ENCODE measurements at places on chromosomes 6 and 20.
A peak's percentile ranks its signal among the peaks of the same experiment; 100 is the strongest.

DNA sequence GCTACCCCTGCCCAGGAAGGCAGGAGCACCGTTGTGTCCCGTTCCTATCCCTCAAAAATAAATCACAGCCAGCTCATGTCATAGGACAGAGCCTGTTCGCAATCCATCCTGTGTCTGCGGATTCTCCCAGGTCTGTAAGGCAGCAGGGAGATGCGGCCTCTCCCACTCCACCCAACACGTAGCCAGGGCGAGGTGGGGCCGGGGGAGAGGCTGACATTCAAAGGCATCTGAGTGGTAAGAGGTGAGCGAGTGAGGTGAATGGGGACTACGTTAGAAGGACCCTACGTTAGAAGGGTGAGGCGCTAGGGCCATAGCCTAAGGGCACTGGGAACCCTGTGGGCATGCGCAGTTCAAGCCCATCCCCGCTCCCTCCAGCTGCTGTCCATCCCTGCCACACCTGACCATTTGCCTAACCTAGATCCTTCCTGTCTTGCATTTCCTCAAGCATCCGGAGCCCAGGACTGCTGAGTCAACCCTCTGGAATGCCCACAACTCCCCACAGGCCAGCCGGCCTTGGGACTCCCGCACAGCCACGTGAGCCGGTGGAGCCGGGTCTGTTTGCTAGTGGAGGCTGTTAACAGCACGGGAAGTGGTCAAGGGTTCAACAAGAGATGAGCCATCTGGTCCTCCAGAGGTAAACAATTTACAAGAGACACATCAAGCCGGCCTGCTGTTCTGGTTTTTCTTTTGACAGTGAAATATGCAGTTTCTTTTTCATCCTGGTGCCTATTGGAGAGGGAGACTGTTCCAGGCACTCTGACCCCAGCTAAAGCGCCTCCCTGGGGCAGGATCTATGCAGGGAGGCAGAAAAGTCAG is 45.9 kb downstream of the RIPOR3 start:
- DNase-seq, result peak; percentile 89

DNA sequence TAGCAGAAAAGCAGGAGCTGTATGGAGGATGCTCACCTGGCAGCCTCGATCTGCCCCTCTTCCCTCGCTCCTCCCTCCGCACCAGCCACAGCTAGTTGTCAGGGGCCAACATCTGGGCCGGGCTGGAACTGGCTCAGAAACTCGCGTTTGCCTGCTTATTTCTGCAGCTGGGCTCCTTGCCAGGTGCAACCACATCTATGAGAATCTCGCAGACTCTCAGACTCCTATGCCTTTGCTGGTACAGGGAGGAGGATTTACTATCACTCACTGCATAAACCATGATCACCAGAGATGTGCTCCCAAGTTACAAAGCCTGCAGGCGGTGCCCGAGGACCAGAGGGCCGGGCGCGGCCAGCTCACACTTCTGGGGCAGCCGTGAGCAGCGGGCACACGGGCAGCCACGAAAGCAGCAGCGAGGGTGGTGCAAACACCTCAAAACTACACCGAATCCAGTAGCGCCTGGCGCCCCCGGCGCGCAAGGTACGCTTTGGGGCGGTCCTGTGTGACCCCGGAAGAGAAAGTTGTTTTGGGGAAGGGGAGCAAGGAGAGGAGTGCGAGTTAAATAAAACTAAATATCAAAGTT is 577 bp upstream of the LRRC1 start:
- DNase-seq, result peak; percentile 83

DNA sequence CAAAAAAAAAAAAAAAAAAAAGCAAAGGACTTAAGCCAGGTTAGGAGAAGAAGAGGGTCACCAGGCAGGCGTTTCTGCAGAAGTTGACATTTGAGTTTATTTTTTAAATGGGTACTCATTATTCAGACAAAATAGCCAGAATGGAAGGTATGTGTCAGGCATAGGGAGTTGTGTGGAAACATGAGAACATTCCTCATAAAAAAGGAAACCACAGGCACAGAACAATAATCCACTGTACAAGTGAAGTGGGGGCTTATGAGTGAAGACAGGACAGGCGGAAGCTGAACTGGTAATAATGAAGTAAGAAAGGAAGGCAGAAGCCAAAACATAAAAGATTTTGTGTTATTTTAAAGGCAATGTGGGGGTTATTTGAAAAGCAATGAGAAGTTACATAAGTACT is 104.6 kb downstream of the EPB41L2 start:
- DNase-seq, result no peak

DNA sequence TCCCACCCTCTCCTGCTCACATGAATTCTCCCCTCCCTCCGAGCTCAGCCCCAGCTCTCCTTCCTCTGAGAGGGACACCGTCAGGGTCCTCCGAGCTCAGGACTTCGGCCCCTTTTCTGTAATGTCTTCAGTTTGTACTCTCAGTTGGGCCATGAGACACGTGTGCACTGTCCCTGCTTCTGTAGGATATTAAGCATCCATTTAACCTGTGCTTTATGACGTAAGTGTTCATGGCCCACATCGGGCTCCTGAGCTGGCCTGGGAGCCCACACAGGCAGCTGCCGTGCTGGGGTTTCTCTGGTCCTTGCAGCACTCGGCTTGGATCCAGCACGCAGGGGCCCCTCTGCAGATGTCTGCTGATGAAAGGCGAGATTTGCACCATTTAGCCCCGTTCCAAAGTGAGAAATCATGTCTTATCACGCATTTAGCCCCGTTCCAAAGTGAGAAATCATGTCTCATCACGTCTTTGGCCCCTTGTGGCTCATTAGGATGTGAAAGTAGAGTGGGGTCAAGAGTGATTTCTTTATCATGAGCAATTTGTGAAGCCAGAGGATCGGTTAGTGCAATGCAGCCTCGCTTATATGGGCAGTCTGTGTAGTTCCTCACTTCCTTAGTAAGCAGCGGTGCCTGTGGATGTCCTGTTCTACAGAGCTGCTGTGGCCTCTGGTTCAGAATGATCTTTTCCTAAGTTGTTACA is 25.3 kb downstream of the DUSP22 start:
- no peak for DNase-seq

GRCh38 chr6:92757925-92758324 is 661.4 kb downstream of the EPHA7 start:
- DNase-seq, result no peak

- DNase-seq, result no peak
Observed at GRCh38 chr6:159395609-159396008, 226.4 kb downstream of the FNDC1 start.

DNA sequence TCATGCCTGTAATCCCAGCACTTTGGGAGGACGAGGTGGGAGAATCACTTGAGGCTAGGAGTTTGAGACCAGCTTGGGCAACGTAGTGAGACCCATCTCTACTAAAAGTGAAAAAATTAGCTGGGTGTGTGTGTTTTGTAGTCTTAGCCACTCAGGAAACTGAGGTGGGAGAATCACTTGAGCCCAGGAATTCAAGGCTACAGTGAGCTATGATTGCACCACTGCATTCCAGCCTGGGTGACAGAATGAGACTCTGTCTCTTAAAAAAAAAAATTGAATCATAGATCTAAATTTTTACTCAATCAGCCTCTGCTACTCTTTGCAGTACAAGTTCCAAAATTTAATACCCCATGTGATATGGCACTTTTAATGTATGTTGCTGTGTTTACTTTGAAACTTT is 121.6 kb downstream of the ARMC2 start:
- DNase-seq, result no peak

GRCh38 chr6:149897015-149897697 is 757 bp downstream of the RAET1E start:
- DNase-seq, result peak; percentile 82

DNA sequence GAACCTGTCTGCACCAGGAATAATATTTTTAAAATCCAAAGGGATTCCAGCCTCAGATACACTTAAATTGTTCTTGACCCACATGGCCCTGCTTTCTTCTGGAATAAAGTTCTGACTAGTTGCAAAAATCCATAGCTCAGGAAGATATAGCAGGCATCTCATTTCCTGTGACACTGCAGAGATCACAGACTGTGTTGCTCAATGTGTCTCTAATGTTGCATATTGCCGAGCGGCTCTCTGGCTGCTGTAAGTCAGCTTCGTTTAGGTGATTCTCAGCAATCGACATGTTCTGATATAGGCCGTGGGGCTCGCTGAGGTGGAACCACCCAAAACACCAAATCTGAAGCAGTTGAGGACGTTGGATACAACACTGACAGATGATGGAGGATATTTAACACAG is 498.3 kb upstream of the AGPAT4 start:
- no peak for DNase-seq

GRCh38 chr6:152794696-152795095 is 44.1 kb downstream of the VIP start:
- no peak for DNase-seq

DNA sequence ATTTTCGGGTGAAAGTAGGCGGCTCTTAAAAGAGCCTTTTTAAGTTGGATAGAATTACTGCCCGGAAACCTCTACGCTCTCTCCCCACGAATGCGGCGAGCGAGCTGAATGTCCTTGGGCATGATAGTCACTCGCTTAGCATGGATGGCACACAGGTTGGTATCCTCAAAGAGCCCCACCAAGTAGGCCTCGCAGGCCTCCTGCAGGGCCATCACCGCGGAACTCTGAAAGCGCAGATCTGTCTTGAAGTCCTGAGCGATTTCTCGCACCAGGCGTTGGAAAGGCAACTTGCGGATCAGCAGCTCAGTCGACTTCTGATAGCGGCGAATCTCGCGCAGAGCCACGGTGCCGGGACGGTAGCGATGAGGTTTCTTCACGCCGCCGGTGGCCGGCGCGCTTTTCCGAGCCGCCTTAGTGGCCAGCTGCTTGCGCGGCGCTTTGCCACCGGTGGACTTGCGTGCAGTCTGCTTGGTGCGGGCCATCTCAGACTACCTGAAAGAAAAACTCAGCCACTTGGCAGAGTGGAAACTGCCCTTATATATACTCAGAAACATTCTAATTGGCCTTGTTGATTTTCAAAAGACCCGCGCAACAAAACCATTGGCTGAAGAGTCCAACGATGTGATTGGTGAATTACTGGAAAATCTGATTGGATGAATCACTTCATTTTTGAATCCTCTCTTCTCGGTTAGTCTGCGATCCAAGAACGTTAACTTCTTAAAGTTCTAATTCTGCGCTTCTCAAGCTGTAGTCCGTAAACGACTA is 93.9 kb upstream of the BTN3A2 start:
- peak; percentile 82 for DNase-seq

DNA sequence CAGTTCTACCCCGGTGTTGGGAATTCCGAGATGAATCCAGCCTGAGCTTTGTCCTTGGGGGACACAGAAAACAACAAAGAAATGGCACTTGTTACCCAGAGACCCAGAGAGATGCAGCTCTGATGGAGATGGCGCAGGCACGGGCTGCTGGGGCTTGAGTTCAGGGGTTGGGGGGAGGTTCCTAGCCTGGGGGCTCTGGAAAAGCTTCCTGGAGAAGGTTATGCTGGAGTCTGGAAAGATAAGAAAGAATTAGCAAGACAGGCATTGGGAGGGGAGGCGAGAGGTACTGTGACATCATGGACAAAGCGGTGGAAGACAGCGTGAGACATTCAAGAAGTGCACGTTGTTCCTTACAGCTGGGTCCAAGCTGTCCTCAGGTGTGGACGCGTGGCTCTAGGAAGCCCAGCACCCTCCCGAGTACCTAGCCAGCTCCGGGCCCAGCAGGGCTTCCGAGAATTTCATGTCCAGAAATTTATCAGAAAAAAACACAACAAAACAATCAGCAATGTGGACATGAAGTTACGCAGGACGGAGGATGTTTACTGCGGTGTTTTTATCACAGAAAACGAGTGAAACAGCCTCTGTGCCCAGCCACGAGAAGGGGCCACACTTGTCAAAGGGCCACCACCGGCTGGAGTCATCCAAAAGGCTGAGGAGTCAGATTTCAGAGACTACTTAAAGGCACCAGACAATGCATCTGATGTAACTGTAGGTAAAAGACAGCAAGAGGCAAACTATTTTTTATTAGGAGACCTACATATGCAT is 39.5 kb downstream of the C20orf203 start:
- DNase-seq, result no peak

GRCh38 chr20:9597547-9597946 is 83.2 kb downstream of the LAMP5 start:
- DNase-seq, result no peak

DNA sequence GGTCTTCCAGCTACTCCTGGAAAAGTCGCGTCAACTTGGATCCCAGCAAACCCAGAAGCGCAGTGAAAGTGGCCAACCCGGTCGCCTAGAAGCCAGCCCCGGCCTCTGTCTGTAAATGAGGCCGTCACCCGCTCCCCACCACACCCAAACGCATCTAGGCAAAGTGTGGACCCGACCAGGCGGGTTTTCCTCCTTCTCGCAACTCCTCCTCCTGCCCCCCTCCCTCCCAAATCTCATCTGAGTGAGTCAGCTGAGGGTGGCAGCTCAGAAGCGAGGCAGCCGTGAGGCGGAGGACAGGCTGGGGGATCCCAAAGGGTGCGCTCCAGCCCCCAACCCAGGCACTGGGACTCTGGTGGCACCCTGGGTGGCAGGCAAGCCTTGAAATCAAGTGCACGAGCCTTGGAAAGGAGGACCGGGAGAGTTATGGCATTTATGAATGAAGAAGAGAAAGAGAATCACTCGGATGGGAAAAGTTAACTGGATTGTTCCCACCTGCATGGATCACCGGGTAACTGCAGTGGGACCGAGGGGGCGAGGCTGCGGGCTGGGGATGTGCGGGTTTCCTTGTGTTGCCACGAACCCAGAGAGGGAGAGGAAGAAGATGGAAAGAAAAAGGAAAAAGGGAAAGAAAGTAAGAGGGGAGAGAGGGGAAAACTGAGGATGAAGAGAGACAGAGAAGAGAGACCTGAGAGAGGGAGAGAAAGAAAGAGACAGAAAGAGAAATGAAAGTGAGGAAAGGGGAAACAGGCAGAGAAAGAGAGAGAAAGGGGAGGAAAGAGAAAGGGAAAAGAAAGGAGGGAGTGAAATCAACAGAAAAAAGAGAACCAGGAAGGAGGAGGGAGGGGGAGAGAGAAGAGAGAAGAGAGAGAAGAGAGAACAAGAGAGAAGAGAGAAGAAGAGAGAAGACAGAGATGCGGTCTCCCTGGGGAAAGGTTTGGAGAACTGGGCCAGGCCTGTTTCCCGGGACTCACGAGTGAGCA is at the start of gene APCDD1L:
Gene APCDD1L (minus strand): TSS at position 167 of the 980 bp plus-strand sequence. CDS start 692 bp downstream, outside the sequence.
- no peak for DNase-seq

- no peak for DNase-seq
Observed at GRCh38 chr6:90179190-90180169, 117.2 kb downstream of the BACH2 start.

DNA sequence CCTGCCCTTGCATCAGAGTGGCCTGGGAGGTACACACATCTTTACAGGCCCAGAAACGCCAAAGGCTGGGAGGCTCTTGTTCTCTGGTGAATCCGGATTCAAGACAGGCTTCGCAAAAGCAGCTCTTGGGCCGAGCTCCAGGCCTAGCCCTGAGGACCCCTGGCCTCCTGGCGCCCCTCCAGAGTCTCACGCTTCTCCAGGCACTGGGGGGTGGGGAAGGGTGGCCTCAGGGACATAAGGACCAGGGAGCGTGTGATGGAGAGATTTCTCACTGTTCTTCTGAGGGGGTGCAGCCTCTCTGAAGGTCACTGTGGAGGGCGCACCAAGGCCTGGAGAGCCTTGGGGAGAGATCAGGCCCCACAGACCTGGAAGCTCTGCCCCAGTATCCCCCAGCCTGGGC is 349.2 kb downstream of the ZFAND3 start:
- DNase-seq, result no peak

DNA sequence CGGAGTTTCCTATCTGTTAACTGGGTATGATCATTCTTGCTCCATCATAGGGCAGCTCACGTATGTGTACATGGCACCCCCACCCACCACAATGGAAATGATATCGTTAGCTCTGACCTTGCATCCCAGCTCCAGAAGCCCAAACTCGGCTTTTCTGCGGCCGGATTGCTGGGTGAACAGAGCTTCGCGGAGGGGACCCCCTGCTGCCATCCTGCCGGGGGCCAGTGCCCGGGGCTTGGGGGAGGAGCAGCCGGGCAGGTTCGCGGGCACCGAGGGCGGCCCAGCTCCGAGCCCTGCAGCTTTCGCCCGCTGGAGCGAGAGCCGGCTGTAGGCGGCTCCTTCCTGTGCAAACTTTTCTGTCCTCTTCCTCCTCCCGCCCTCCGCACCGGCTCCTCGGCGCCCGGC is 24.9 kb upstream of the FUCA2 start:
- peak; percentile 34 for DNase-seq
